ENCODE measurements at places on chromosomes 2 and 18. TPM values are rescaled to one million over a fixed set of nuclear protein-coding genes. Genes with fewer than 3 reads are reported as not detected.

NMS gene
- total RNA-seq: not detected

NFATC1 gene
- 6.2 TPM for total RNA-seq

FAM168B gene
- total RNA-seq: 70.0 TPM

ANO7 gene
- 2.3 TPM for total RNA-seq

POTEJ gene
- not detected for total RNA-seq

SLC9A4 gene
- total RNA-seq: not detected

CBLN2 gene
- 0.06 TPM for total RNA-seq

FTCDNL1 gene
- total RNA-seq: 2.9 TPM

AQP12A gene
- not detected for total RNA-seq

SIX3 gene
- total RNA-seq: 0.39 TPM

PIEZO2 gene
- 0.61 TPM for total RNA-seq

SERPINB11 gene
- 0.17 TPM for total RNA-seq

RND3 gene
- 44.2 TPM for total RNA-seq

RNMT gene
- 18.6 TPM for total RNA-seq

MPP4 gene
- total RNA-seq: 0.07 TPM

CGREF1 gene
- total RNA-seq: 8.6 TPM

ZC3H6 gene
- 0.11 TPM for total RNA-seq

LBH gene
- total RNA-seq: 61.0 TPM

GALNT14 gene
- 41.6 TPM for total RNA-seq

CEP192 gene
- total RNA-seq: 7.9 TPM

HDAC4 gene
- total RNA-seq: 8.0 TPM

TNFAIP6 gene
- 1.2 TPM for total RNA-seq

AMER3 gene
- not detected for total RNA-seq

ALKAL2 gene
- total RNA-seq: not detected

CRYGD gene
- not detected for total RNA-seq

DNAJB2 gene
- 36.6 TPM for total RNA-seq

REG1B gene
- not detected for total RNA-seq

DYSF gene
- total RNA-seq: 0.55 TPM

OXER1 gene
- not detected for total RNA-seq

MAP3K19 gene
- not detected for total RNA-seq

ATP6V1B1 gene
- total RNA-seq: 2.5 TPM

MAL gene
- total RNA-seq: not detected

AOX1 gene
- 4.3 TPM for total RNA-seq

GPR17 gene
- not detected for total RNA-seq

MBOAT2 gene
- total RNA-seq: 32.4 TPM

ACADL gene
- 0.07 TPM for total RNA-seq

MAB21L4 gene
- total RNA-seq: 0.26 TPM

GALR1 gene
- total RNA-seq: not detected

HTR2B gene
- total RNA-seq: 0.06 TPM

OTOS gene
- total RNA-seq: not detected

IKZF2 gene
- 0.13 TPM for total RNA-seq
